ENCODE measurements at places on chromosomes 1 and 21. TPM values are rescaled to one million over a fixed set of nuclear protein-coding genes. Genes with fewer than 3 reads are reported as not detected.

The NBPF6 gene
- not detected for total RNA-seq

GRCh38 chr1:235907187-235907896 is 40.6 kb upstream of the LYST start:
- H3K27me3 ChIP-seq: no peaks in the 10 kb centered on the region
- no peaks in the 10 kb centered on the region for H3K36me3 ChIP-seq
- H3K27ac ChIP-seq: no peak overlapping the region

The SDC3 gene
- total RNA-seq: 0.15 TPM

DNA sequence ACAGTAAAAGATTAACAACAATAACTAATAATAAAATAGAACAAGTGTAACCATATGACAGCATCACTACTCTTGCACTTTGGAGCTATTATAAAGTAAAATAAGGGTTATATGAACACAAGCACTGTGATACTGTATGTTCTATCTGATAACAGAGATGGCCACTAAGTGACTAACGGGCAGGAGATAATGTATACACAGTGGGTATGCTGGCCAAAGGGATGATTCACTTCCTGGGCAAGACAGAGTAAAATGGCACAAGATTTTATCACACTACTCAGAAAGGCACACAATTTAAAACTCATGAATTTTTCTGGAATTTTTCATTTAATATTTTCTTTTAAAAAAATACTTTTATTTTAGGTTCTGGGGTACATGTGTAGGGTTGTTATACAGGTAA is 12.3 kb downstream of the SLC9C2 start:
- no peak overlapping the region for H3K27ac ChIP-seq
- no peak for DNase-seq
- no peaks in the 10 kb centered on the region for H3K27me3 ChIP-seq

The ADCY10 gene
- total RNA-seq: 0.44 TPM

DNA sequence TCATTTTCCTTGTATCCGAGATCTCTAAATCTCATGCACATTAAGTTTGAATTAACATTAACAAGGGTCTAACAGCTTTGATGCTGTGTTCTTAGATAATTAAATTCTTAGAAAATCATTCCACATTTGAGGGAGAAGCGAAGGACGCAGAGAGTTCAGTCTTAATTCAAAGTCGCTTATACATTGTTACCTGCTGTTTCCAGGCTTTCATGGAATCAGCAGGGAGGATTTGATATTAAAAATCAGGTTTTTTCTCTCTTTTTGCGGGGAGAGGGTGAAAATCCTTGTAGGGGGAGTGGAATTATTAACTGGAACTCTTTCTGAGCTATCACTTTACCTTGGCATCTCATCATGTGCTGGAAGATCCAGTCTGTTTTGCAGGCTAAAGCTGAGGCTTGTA is 27.7 kb upstream of the DAB1 start:
- H3K4me1 ChIP-seq: no peaks in the 10 kb centered on the region
- H3K4me3 ChIP-seq: no peak overlapping the region
- H3K27ac ChIP-seq: no peak overlapping the region
- no peaks in the 10 kb centered on the region for H3K36me3 ChIP-seq
- DNase-seq: no peak

GRCh38 chr1:150764617-150765101 is 919 bp downstream of the CTSS start:
- no peaks in the 10 kb centered on the region for H3K36me3 ChIP-seq
- DNase-seq: no peak
- H3K4me1 ChIP-seq: peaks cover 15% of the 10 kb centered on the region

- H3K4me3 ChIP-seq: peak within 1 kb of the TSS; percentile 95
- peaks cover 9% of the 10 kb centered on the region for H3K36me3 ChIP-seq
- peak within 1 kb of the TSS; percentile 96 for H3K27ac ChIP-seq
- H3K27me3 ChIP-seq: no peaks in the 10 kb centered on the region
- H3K4me1 ChIP-seq: peaks cover 29% of the 10 kb centered on the region
- DNase-seq: no peak
Observed at GRCh38 chr1:231338270-231339128, at the start of gene SPRTN. TSS of gene SPRTN (plus strand) at chr1:231338293. CDS start at chr1:231338384, 91 bp downstream.

DNA sequence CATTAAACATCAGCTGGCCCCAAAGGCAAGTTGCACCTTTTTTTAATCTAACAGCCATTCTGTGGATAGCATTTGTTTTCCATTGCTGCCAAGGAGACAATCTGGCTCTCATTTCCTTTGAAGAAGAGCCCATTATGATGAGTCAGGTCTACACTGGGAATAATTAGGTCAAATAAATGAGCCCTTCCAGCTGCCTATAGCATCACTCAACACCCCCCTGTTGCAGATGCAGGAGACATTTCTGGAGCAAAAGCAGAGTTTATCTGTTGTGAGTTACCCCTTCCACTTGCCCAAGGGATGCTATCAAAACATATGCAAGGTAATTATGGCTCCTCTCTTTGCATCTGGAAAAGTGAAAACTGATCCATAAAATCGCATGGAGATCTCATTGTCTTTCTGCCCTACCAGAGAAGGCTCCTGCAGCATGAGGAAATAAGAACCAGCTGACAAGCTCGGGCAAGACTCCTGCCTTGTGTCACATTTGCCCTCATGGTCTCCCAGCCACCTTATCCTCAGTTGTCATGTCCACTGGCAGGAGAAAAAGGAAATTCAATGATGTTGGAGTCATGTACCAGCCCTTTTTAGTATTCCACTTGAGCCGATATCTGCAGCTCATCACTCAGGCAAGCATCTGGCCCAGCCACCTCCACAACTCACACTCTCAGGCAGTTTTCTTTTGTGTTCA is 135.9 kb downstream of the SLC30A10 start:
- no peaks in the 10 kb centered on the region for H3K4me1 ChIP-seq
- DNase-seq: no peak
- no peak overlapping the region for H3K27ac ChIP-seq
- peaks cover 3% of the 10 kb centered on the region for H3K27me3 ChIP-seq
- no peaks in the 10 kb centered on the region for H3K36me3 ChIP-seq
- H3K4me3 ChIP-seq: no peak overlapping the region

DNA sequence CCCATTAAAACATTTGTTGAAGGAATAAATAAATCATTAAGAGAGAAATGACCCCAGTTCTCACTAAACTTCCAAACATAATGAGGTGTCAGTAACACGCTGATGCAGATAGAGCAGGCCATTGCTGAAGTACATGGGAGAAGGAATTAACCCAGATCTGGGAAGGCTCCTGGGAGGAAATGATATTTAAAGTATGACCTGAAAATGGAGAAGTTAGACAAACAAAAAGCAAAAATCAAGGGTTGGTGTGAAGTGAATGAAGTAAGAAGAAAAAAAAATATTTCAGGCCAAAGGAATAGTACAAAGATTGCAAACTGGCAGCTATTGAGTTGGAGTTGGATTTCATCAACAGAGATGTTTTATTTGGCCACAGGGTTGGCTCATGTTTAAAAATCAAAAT is 71.4 kb downstream of the RGS2 start:
- H3K27ac ChIP-seq: no peak overlapping the region
- no peak overlapping the region for H3K4me3 ChIP-seq
- H3K4me1 ChIP-seq: no peaks in the 10 kb centered on the region
- H3K27me3 ChIP-seq: no peaks in the 10 kb centered on the region
- H3K36me3 ChIP-seq: no peaks in the 10 kb centered on the region

GRCh38 chr21:41555057-41555456 is 47.1 kb upstream of the TMPRSS2 start:
- peaks cover 11% of the 10 kb centered on the region for H3K27me3 ChIP-seq
- H3K4me3 ChIP-seq: no peak overlapping the region
- H3K4me1 ChIP-seq: no peaks in the 10 kb centered on the region

GRCh38 chr1:86064899-86065298 is 91.7 kb downstream of the COL24A1 start:
- peaks cover 2% of the 10 kb centered on the region for H3K27me3 ChIP-seq
- DNase-seq: no peak

DNA sequence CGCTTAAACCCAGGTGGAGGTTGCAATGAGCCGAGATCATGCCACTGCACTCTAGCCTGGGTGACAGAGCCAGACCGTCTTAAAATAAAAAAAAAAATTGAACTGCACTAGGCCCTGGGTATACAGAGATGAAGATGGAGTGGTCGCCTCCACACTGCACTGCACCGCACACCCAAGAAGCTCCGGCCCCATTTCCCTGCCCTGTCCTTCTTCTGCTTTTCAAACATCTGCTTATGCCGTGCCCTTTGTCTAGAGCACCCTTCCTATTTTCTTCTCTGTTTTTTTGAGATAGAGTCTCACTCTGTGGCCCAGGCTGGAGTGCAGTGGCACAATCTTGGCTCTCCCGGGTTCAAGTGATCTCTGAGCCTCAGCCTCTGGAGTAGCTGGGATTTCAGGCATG is 17.4 kb downstream of the IQGAP3 start:
- H3K27me3 ChIP-seq: peaks cover 2% of the 10 kb centered on the region
- H3K4me1 ChIP-seq: no peaks in the 10 kb centered on the region
- no peaks in the 10 kb centered on the region for H3K36me3 ChIP-seq
- no peak for DNase-seq

The BLACAT1 gene
- 0.16 TPM for total RNA-seq

DNA sequence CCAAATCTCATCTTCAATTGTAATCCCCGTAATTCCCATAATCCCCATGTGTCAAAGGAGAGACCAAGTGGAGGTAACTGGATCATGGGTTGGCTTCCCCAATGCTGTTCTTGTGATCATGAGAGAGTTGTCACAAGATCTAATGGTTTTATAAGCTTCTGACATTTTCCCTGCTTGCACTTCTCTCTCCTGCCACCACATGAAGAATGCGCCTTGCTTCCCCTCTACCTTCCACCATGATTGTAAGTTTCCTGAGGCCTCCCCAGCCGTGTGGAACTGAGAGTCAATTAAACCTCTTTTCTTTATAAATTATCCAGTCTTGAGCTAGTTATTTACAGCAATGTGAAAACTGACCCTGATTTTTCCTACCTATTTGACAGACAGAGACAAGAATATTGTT is 162.5 kb upstream of the SYT6 start:
- H3K4me3 ChIP-seq: no peak overlapping the region
- H3K4me1 ChIP-seq: no peaks in the 10 kb centered on the region
- no peak overlapping the region for H3K27ac ChIP-seq

The PPIAL4G gene
- total RNA-seq: 0.61 TPM

The REN gene
- not detected for total RNA-seq

- H3K27me3 ChIP-seq: no peaks in the 10 kb centered on the region
- H3K27ac ChIP-seq: no peak overlapping the region
- H3K4me1 ChIP-seq: no peaks in the 10 kb centered on the region
- no peak for DNase-seq
Observed at GRCh38 chr1:119884711-119885110, 11.6 kb downstream of the ADAM30 start.

The ZBTB37 gene
- total RNA-seq: 24.7 TPM

- H3K4me1 ChIP-seq: peaks cover 48% of the 10 kb centered on the region
- H3K27me3 ChIP-seq: no peaks in the 10 kb centered on the region
Observed at GRCh38 chr1:27145934-27146354, 9.0 kb downstream of the SLC9A1 start.

DNA sequence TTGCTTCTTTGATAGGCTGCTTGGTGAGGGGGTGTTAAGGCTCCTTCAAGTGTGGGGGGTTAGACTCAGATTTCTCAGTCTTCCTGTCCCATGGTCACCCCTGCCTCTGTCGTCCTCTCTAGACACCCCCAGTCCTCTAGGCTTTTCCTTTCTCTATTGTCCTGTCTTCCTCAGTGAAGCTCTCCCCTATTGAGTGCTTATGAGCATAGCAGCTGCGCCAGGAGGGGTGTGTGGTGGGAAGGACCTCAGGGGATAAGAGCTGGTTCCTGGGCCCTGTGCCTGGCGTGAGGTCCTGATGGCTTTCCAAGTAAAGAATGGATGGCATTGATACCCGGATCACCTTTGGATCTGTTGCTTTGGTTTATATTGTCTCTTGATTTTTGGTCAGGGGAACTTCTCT is 69.1 kb downstream of the DIP2A start:
- DNase-seq: no peak
- H3K4me1 ChIP-seq: peaks cover 12% of the 10 kb centered on the region
- no peak overlapping the region for H3K27ac ChIP-seq
- H3K36me3 ChIP-seq: no peaks in the 10 kb centered on the region
- no peak overlapping the region for H3K4me3 ChIP-seq

- H3K27me3 ChIP-seq: peaks cover 63% of the 10 kb centered on the region
- no peak for DNase-seq
- no peak overlapping the region for H3K4me3 ChIP-seq
- no peak overlapping the region for H3K27ac ChIP-seq
Observed at GRCh38 chr21:45877821-45878469, 103.6 kb upstream of the COL6A1 start.

The LHX4 gene
- 0.03 TPM for total RNA-seq

GRCh38 chr1:228487336-228488124 is at the start of gene RNF187:
TSS of gene RNF187 (plus strand) at chr1:228487382.
- H3K4me1 ChIP-seq: peaks cover 48% of the 10 kb centered on the region
- H3K27me3 ChIP-seq: no peaks in the 10 kb centered on the region
- peak within 1 kb of the TSS; percentile 100 for H3K27ac ChIP-seq
- peaks cover 3% of the 10 kb centered on the region for H3K36me3 ChIP-seq

GRCh38 chr1:29383746-29384371 is 147.5 kb downstream of the PTPRU start:
- H3K27ac ChIP-seq: no peak overlapping the region
- H3K36me3 ChIP-seq: no peaks in the 10 kb centered on the region
- no peaks in the 10 kb centered on the region for H3K27me3 ChIP-seq
- no peaks in the 10 kb centered on the region for H3K4me1 ChIP-seq
- DNase-seq: no peak
- no peak overlapping the region for H3K4me3 ChIP-seq

DNA sequence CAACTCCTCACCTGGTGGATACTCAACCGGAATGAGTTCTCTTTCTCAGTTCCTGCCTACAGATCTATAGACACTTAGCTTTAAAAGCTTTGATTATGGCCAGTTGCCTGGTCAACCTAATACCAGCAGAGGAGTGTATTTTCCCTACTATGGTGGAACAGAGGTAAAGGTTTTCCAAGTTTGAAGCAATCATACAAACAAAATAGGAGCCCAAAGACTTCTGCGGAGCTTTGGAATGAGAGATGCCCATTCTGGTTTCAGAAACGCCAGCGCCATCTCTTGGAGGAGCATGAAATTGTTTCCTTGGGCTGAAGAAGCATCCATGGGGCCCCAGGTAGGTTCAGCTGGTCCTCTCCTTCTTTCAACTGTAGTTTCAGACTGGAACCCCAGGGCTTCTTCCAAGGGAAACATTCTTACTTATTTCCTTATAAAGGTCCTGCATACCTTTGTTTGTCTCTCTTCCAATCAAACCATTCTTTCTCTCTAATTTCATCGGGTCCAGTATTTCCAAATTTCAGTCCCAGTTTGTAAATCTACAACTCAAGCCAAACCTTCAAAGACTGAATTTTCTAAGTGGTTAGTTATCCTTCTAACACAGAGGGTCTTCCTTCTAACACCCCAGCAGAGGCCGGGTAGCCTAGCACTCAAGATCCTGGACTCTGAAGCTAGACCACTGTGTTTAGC is 95.9 kb downstream of the KCNJ15 start:
- DNase-seq: peak; percentile 49
- H3K36me3 ChIP-seq: no peaks in the 10 kb centered on the region
- H3K27me3 ChIP-seq: peaks cover 24% of the 10 kb centered on the region
- H3K4me3 ChIP-seq: no peak overlapping the region
- no peak overlapping the region for H3K27ac ChIP-seq

DNA sequence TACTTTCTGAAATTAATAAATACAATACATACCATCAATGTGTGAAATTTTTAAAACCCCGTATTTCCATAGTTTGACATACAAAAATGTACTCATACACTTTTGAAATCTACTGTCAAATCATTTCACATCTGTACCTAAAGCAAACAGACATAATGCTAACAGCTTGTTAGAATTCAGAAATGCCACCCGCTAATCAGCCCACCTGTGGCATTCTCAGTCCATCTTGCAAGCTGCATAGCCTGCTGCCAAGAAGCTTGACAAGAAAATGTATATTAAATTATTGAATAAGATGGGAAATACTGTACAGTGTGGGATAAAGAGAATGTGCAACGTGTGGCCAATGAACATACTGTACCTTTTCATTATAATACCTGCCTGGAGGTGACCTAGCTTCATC is 55.1 kb downstream of the ZBTB18 start:
- no peaks in the 10 kb centered on the region for H3K36me3 ChIP-seq
- H3K4me3 ChIP-seq: no peak overlapping the region
- no peak for DNase-seq
- H3K27ac ChIP-seq: no peak overlapping the region

All from T-cell (primary cell).